Stimulated activated CD8-positive, alpha-beta memory T cell treated with anti-CD3 and anti-CD28 coated beads, Interleukin-2, amount 100 ng/mL, for 1 hour (primary cell): ENCODE measurements at places on chromosomes 1 and 21.

GRCh38 chr1:45887156-45887842, 83.9 kb downstream of the MAST2 start:
- no peak for DNase-seq

- no peak for DNase-seq
Measured at GRCh38 chr1:111275079-111275478, 15.6 kb upstream of the CHIA start.

DNA sequence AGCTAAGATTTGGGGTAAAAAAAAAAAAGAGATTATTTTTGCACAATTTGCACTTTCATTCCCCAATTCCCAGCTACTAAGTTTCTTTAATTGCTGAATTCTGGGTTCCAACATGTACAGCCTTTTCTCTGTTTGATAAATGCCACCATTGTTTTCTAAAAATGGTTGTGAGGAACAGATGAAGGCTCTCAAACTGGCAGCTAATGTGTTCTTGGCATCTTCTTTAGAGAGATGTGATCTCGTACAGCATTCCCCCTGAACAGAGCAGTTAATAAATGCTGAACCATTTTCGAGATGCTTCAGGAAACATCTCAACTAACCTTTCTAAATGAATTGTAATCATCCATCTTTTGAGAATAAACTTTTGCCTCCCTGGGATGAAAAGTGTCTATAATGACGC, 107.9 kb upstream of the DYNLT5 start:
- DNase-seq = no peak

GRCh38 chr1:205172729-205173366, 38.7 kb downstream of the DSTYK start:
- DNase-seq = no peak

- DNase-seq = no peak
Measured at GRCh38 chr1:156638189-156638985, 3.5 kb upstream of the BCAN start.

DNA sequence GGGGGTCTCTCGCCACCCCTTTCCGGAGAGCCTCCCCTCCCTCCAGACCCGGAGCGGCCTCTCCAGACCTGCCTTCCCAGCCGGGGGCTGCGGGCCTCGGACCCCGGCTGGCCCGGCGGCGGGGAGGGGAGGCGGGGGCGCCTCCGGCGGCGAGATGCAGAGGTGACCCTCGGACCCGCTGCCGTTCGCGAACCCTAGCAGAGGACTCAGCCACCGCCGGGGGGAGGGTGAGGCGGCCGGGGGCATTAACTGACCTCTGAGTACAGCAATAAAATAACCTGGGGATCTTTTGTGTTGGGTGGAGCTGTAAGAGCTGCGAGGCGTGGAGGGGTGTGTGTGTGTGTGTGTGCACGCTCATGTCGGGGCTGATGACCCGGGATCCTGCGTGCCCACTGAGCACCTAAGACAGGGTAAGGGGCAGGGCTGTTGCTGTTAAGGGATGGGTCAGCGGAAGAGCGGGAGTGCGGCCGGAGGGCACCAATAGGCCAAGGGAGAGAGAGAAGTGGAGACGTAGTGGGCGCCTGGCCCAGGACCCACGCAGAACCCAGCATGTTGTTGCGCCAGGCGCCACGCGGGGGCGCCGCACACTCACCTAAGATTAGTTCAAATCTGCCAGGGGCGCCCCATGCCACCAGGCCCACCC, 6.3 kb downstream of the HAPLN2 start:
- peak; percentile 45 for DNase-seq

DNA sequence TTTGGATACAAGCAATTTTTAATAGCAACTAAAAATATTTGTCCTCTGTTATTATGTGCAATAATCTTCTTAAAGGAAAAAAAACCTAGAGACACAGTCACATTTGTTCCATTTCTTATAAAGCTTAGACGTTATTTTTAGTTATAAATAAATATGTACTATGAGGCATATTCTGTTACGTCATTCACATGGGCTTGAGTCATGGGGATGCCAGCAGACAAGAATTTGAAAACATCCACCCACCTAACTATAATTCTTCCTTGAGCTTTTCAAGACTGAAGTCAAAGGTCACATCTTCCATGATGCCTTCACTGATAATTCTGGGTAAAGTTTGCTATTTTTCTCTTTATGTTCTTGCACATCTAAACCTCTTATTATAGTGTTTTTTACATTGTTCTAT, 268.8 kb downstream of the KCTD3 start:
- DNase-seq = no peak

GRCh38 chr1:54332781-54333585, 73.2 kb downstream of the SSBP3 start:
- DNase-seq = no peak

DNA sequence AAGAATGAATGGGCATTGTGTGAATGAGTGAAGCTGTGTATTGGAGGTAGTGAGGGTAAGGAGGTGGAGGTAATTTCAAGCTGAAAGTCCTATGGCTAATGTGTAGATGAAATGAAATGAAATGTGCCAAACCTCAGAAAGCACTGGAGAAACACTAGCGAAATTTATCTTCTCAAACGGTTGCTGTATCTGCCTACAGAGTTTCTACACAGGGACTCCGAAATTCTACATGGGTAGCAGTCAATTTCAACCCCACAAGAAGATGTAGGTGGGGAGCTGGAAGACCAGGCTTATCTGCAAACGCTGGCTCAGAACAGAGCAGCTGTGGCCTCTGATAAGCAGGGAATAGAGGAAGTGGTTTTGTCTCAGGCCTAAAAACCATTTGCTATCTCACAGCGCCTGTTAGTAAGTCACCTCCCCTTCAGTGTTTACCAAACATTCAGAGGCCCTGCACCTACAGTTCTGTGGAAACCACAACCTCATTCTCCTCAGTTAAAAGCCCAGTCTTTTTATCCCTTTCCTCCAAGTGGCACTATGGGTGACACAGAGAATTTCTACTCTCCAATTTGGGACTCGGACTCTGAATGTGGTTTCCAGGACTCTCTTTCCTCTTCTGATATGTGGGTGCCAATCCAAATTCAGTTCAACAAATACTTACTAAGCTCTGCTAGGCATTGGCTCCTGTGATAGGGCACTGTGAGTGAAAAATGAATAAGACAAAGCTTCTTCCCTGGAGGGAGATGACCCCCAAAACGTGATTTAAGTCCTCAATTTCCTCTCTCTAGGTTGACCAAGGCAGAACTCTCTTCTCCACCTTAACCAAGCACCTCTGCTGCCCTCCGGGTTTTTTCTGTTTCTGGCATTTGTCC, 17.2 kb upstream of the SLAMF6 start:
- peak; percentile 11 for DNase-seq

GRCh38 chr1:109397581-109398342, at the start of gene SORT1:
TSS of gene SORT1 (minus strand) at chr1:109397918. CDS start at chr1:109397892, 26 bp downstream.
- peak; percentile 34 for DNase-seq

- DNase-seq = no peak
Measured at GRCh38 chr1:59295618-59296017, 1.3 kb upstream of the FGGY start.

DNA sequence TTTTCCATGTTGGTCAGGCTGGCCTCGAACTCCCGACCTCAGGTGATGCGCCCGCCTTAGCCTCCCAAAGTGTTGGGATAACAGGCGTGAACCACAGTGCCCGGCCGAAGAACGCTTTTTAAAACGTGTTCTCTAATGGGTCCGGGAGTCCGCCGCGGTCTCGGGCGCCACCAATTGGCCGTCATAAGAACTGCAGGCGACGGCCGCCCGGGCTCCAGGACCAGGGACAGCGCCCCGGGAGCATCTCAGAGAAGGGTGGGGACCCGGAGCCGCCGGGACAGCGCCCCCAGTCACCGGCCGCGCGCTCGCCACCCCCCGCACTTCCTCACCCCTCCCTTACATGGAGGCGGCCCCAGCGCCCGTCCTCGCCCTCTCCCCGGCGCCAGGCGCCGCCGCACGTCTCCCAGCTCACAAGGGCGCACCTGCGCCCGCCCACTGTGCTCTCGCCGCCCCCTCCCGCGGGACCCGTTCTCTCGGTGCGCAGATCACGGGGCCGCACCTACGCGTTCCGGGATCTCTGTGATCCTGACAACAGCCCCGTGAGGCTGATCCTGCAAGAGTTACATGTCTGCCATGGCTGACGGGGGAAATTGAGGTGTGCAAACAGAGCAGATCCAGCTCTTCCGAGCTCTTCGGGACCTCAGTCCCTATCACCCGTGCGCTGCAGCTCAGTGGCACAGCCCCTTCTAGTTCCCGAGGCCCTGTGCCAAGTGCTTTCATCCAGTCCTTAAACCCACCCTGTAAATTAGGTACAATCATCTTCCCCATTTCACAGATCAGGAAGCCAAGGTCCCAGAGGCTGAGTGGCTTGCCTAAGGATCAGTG, 9.8 kb downstream of the RAP1GAP start:
- DNase-seq = peak; percentile 60

- DNase-seq = no peak
Measured at GRCh38 chr1:59532102-59532501, 235.2 kb downstream of the FGGY start.

- peak; percentile 26 for DNase-seq
Measured at GRCh38 chr1:25711555-25712298, 88.3 kb upstream of the SELENON start.

- DNase-seq = no peak
Measured at GRCh38 chr21:29453511-29453910, 154.8 kb downstream of the BACH1 start.

GRCh38 chr1:106678279-106679050, 378.0 kb upstream of the PRMT6 start:
- DNase-seq = no peak

DNA sequence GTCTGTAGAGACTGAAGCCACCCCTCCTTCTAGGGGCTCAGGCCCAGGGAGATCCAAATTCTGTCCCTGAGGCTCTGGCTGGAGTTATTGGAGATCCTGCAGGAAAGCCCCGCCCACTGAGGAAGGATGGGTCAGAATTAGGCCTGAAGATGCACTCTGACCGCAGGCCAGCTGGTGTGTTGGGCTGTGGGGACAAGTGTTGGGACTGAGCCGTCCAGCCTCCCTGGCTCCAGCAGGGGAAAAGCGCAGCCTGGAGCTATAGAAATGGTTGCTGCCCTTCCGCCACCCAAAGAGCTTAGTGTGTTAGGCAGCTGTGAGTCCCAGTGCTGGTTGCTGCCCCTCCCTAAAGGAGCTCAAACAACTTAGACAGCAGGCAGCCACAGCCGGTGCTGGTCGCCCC, 33.0 kb upstream of the PRRX1 start:
- DNase-seq = no peak

GRCh38 chr1:247210062-247210375, 38.2 kb upstream of the ZNF124 start:
- no peak for DNase-seq

DNA sequence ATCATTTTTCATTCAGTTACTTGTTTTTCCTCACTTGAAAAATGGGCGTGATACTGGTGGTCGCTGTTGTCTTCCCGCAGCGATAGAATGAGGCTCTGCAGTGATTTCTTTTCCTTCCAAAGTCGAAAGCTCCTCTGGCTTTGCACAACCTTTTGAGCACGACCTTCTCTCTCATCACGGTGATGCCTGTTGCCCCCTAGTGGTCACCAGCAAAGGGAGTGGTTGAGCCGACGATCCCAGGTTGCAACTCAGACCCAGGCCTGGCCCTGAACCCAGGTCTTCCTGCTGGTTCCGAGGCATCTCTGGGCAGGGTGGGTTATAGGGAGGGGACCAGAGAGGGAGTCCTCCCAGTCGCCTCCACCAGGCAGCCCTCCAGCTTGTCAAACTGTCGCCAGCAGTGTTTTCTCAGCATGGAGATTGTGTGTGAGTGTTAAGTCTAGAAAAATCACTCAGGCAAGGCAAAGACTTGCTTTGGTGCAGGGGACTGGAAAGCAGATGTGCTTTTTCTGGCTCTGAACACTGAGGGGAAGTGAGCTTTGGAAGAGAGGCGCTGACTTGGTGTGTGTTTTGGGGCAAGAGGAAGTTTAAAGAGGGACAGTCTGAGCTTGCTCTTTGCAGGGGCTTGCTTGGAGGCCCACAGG, 285.3 kb downstream of the CAMTA1 start:
- DNase-seq = peak; percentile 9

- no peak for DNase-seq
Measured at GRCh38 chr1:170436928-170437327, 95.0 kb upstream of the GORAB start.

GRCh38 chr1:178825167-178825566, 45.7 kb downstream of the ANGPTL1 start:
- no peak for DNase-seq

GRCh38 chr1:15923241-15923640, 52.7 kb downstream of the ZBTB17 start:
- no peak for DNase-seq

- DNase-seq = no peak
Measured at GRCh38 chr21:45536301-45537081, 5.7 kb downstream of the SLC19A1 start.

GRCh38 chr1:203549309-203549708, 55.4 kb downstream of the OPTC start:
- DNase-seq = no peak

GRCh38 chr1:203569490-203570318, 56.9 kb upstream of the ATP2B4 start:
- no peak for DNase-seq

GRCh38 chr1:21126324-21126723, 50.4 kb downstream of the EIF4G3 start:
- DNase-seq = no peak

DNA sequence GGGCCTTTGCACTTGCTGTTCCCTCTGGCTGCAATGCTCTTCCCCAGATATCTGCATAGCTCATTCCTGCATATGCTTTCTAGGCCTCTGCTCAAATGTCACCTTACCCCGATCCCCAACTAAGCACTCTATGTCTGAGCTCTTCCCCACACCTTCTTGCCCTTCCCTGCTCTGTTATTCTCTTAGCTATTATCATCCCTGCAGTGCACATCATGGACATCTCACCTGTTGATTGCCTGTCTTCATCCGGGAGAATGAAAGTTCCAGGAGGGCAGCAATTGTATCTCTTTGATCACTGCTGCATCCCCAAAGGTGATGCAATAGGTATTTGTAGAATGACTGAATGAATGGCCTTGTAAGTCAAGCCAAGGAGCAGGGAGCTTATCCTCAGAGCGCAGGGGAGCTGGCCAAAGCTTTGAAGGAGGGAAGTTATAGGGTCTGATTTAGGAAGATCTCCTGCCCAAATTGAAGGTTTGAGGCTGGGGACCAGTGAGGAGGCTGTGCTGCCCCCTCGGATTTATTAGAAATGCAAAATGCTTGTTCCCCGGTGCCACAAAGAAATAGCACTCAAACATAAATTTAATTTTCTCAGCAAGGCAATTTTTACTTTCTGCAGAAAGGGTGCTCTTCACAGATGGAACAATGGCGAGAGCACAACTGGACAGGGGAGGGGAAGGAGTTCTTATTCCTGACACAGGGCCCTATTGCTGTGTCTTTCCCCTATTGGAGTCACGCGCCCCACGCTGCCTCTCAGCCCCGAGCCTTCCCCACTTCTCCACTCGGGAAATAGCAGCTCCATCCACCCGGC, 631.1 kb downstream of the MATN1 start:
- DNase-seq = no peak

GRCh38 chr21:31713973-31714740, 17.8 kb downstream of the SCAF4 start:
- no peak for DNase-seq

DNA sequence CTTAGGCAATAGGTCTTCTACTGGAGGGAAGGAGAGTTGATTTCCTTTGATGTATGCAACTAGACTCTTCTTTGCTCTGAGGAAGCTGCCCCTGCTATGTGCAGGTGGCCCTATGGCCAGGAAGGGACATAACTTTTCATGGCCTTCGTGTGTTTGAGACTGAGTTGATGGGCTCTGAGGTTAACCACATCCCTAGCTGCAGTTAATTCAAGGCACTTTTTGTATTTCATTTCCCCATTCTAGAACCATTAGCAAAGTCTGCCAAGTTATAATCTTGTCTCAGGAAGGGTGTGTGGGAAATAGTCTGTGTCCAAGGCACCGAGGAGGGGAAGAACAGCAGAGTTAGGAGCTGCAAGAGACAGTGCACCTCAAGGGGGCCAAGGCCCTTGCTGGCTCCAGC, 2.5 kb downstream of the FCRL4 start:
- DNase-seq = no peak

- DNase-seq = no peak
Measured at GRCh38 chr21:16438761-16439160, 709.0 kb downstream of the USP25 start.
